NCI-H1930 (cell line): ENCODE measurements at places on chromosomes 3 and 15.

- no peak for DNase-seq
Observed at GRCh38 chr3:167372138-167372537, 8.0 kb downstream of the ZBBX start.

GRCh38 chr3:181739628-181740027 is 27.9 kb downstream of the SOX2 start:
- no peak for DNase-seq

GRCh38 chr15:77075528-77075927 is 4.6 kb upstream of the TSPAN3 start:
- no peak for DNase-seq

GRCh38 chr3:189042832-189043231 is 128.9 kb upstream of the TPRG1 start:
- DNase-seq = no peak

GRCh38 chr3:194606941-194607340 is 26.3 kb downstream of the TMEM44 start:
- DNase-seq = no peak

DNA sequence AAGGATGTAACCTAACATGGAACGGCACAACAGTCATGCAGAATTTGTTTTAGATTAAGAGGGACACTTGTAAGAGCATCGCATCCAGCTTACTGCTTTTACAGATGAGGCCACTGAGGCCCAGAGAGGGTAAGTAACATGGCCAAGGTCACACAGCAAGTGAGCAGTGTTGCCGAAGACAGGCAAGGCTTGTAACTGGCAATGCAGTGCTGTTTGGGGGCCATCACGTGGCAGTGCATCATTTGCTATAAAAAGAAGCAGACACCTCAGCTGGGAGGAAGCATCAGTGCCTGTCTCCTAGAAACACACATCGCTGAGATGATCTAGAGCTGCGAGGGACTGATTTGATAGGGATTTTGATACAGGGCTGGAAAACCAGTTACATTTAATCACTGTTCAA is 108.2 kb upstream of the PROK2 start:
- DNase-seq = no peak

- no peak for DNase-seq
Observed at GRCh38 chr15:47908486-47908885, 191.2 kb downstream of the SEMA6D start.

- DNase-seq = no peak
Observed at GRCh38 chr3:112143251-112143650, 10.2 kb upstream of the GCSAM start.

GRCh38 chr3:107024551-107025026 is 352.6 kb upstream of the CCDC54 start:
- DNase-seq = no peak

GRCh38 chr3:138197058-138197457 is 10.0 kb downstream of the ARMC8 start:
- DNase-seq = no peak

DNA sequence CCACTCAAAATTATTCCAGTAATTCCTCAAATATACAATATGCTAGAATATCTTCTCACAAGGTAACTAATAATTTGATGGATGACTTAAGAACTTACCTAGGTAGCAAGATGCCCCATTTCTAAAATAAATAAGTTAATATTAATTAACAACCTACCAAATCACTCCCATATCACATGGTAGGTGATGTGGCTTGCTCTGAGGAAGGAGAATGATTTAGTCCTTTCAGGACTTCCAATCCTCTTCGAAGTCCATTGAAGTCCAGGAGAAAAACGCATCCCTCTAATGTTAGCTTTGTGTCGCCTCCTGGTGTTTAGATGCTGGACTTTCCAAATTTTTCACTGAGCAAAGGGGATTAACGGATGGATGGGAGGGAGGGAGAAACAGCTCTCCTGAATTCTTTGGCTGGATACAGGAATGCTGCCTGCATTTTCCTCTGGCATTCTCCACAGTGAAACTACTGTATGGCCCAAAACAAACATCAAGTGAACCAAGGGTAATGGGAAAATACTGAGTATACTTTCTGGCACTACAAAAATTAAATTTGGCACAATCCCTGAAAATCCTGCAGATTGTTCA is 58.6 kb downstream of the PRICKLE2 start:
- DNase-seq = no peak

DNA sequence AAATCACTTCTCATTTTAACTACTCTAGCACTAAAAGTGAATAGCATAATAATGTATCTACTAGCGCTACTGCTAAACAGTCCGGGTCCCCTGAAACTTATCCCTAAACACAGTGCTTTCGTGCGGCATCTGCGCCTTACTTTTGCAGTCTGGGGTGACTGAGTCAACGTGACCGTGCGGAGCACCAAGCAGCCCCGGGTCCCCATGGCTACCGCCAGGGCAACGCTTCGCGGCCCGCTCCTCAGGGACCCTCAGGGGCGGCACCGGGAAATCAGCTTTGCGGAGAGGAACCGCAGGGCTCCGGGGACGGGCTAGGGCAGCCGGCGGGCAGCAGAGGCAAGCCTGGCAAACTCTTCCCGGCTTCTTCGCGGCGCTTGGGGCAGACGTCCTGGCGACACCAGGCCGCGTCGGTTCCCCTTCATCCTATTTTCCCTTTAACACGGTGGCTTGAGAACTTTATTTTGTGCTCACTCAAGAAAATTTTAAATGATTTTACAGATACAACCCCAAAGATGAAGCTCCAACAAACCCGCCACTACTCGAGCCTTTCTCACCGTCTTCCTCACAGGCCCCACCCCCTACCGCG is 757 bp upstream of the DIPK2A start:
- DNase-seq = peak; percentile 38
